ENCODE measurements at places on chromosomes 4 and X. TPM values are rescaled to one million over a fixed set of nuclear protein-coding genes. Genes with fewer than 3 reads are reported as not detected.

DNA sequence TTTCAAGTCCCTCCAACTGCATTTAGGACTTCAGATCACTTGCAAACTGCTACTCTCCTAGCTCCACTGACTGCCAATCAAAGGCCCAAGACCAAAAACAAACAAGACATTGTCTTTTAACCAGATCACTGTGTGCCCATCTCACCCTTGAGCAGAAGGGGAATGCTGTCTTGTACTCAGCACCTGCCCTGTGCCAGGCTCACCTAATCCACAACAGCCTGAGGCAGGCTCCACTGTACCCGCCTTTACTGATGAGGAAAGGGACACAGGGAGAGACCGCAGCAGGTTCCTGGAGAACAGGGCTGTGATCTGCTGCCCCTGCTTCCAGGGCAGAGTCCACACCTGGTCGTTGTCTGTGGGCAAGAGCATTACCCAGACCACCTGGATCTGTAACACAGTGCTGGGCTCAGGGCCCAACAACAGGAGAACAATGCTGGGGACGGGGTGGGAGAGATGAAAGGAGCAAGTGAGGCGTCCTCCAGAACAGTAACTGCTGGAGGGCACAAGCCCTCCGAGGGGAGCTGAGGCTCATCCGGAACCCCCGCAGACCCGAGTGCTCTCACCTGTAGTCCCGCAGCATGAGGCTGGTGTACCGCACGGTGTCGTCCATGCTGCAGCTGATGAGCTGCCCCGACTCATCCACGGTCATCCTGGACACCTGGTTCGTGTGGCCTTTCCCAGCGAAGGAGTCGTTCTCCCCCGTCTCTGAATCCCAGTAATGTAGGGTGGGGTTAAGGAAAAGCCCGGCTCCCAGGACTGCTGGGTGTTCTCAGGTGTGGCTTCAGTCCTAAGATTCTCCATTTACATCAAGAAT, 33.9 kb downstream of the WDR1 start:
- H3K27me3 ChIP-seq: no peaks in the 10 kb centered on the region
- H3K27ac ChIP-seq: no peak overlapping the region
- peaks cover 65% of the 10 kb centered on the region for H3K36me3 ChIP-seq
- no peaks in the 10 kb centered on the region for H3K4me1 ChIP-seq

- peak overlapping the region; percentile 93 for H3K27ac ChIP-seq
- H3K4me3 ChIP-seq: peak overlapping the region; percentile 73
- H3K4me1 ChIP-seq: peaks cover 18% of the 10 kb centered on the region
- no peaks in the 10 kb centered on the region for H3K36me3 ChIP-seq
Measured at GRCh38 chrX:39936886-39937770, 160.6 kb downstream of the BCOR start.

DNA sequence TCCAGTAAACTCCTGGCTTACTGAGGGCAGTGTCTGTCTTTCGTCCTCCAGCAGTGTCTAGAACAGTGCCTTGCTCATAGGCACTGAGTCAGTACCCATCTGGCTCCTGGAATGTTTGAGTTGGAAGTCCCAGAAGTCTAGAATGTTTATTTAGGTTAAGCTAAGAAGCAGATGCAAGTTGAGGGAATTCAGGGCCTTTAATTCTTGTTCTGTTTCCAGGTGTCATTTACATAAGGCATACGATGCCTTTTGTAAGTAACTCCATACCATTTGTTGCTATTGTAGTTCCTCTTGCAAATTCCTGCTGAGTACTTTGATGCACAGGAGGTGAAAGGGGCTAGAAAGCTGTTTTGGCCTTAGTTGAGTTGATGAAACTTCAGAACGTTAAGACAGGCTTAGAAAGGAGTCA, 22.2 kb downstream of the ARHGAP10 start:
- H3K36me3 ChIP-seq: peaks cover 5% of the 10 kb centered on the region
- DNase-seq: no peak
- H3K27me3 ChIP-seq: no peaks in the 10 kb centered on the region
- H3K4me1 ChIP-seq: peaks cover 22% of the 10 kb centered on the region
- no peak overlapping the region for H3K27ac ChIP-seq

- H3K27ac ChIP-seq: no peak overlapping the region
- no peak overlapping the region for H3K4me3 ChIP-seq
- no peak for DNase-seq
- H3K36me3 ChIP-seq: no peaks in the 10 kb centered on the region
- H3K27me3 ChIP-seq: peaks cover 21% of the 10 kb centered on the region
Measured at GRCh38 chr4:7507381-7507780, 72.7 kb upstream of the PSAPL1 start.

- H3K27me3 ChIP-seq: no peaks in the 10 kb centered on the region
- DNase-seq: no peak
- H3K4me1 ChIP-seq: no peaks in the 10 kb centered on the region
- H3K27ac ChIP-seq: no peak overlapping the region
- no peak overlapping the region for H3K4me3 ChIP-seq
- no peaks in the 10 kb centered on the region for H3K36me3 ChIP-seq
Measured at GRCh38 chr4:165922747-165923146, 49.7 kb downstream of the TLL1 start.

DNA sequence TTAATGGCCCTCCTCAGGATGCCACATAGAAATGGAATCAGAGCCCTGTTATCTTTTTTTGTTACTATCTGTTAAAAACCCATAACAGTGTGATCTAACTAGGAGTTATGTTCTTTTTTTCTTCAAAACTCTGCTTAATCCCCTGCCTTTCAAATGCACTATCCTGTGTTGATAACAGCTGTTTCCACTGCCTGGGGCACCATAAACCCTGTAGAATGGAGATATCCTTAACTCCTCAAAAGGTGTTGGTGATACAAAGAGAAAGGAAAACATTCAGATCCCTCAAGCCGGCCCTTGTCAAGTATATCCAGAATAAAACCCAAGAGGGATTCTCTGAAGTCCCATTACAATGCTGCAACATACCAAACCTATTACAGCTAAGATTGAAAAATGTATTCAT, 108.6 kb downstream of the ACTRT1 start:
- no peak overlapping the region for H3K4me3 ChIP-seq
- H3K4me1 ChIP-seq: no peaks in the 10 kb centered on the region
- DNase-seq: no peak
- H3K27me3 ChIP-seq: no peaks in the 10 kb centered on the region
- no peaks in the 10 kb centered on the region for H3K36me3 ChIP-seq

PNMA6F gene
- total RNA-seq: not detected

DNA sequence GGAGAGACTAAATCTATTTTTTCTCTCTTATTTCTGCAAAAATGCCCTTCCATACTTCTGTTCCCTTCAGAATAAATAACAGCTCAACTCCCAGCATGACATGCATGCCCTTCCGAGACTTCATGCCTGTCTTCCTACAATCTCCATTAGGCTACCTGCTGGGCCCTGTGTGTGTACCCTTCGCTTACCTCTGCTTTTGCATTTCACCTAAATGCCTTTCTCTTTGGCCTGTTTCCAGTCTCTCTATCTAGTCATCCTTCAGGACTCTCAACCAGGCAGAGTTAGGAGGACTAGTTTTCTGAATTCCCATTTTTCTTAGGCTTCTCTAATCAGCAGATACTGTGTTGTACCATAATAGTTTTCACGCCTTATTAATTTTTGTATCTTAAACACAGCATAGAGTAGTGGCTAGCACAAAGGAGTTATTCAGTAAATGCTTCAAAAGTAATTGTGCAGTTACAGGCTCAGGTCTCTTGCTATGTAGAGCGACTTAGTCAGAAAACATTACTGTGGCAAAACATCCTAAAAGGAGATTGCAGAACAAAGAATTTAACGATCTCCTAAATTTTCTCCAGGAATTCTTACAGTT, 20.5 kb downstream of the SEPTIN11 start:
- peaks cover 2% of the 10 kb centered on the region for H3K4me1 ChIP-seq
- DNase-seq: no peak
- H3K27ac ChIP-seq: no peak overlapping the region
- no peaks in the 10 kb centered on the region for H3K27me3 ChIP-seq

DNA sequence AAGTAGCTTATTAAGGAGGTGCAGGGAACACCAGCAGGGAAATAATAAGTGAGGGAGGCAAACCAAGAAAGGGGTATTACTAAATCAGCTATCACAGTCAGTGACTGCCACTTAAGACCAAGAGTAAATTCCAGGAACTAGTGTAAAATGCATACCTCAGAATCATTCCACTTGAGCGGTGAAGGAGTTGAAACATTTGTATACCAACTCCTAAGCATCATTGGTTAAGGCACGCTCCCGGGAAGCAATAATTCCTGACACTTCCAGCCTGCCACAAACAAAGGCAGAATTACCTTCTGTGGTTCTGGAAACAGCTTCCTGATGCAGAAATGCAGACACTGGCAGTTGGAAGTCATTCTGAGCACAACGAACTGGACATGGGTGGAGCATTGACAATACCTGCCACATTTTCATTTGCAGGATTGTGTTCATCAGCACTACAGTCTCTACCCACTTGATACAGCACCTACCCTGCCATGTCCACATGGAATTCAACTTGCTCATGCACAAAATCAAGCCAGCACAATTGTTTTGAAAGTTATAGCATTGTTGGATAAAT, 82.1 kb downstream of the PPP1R2C start:
- no peak overlapping the region for H3K4me3 ChIP-seq
- H3K4me1 ChIP-seq: no peaks in the 10 kb centered on the region
- no peak overlapping the region for H3K27ac ChIP-seq
- DNase-seq: no peak

DNA sequence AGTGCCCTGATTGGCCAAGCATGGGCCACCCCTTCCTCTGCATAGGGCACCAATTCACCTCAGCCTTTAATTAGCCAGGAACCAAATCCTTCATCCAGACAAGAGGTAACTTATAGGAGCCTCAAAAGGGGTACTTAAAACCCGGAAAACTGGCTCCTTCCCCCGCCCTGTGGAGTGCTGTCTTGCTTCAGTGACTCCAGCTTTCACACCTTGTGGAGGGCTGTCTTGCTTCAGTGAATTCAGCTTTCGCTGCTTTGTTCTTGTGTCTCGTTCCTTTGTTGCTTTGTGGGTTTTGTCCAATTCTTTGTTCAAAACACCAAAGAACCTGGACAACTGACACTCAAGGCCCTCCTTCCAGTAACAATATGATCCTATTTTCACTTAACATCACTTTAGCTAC, 82.2 kb upstream of the FRG1 start:
- H3K4me3 ChIP-seq: no peak overlapping the region
- no peak for DNase-seq
- no peaks in the 10 kb centered on the region for H3K36me3 ChIP-seq
- H3K27me3 ChIP-seq: no peaks in the 10 kb centered on the region

DNA sequence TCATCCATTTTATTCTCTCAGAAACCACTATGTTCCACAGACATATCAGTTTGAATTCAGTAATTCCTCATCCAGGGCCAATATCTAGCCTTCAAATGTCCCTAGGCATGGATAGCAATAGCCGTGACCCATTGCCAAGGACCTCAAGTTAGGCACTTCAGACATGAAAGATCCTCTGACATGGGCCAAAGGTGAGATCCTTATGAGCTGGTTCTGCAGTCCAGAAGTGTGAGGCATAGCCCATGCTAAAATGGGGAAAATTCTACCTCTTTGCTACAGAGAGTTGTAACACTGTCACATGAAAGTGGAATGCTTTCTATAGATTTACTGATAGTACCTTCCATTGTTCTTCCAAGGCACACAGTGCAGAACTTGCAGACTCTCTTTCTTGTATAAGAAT, 349.7 kb upstream of the GALNT7 start:
- H3K4me3 ChIP-seq: no peak overlapping the region
- no peaks in the 10 kb centered on the region for H3K36me3 ChIP-seq
- DNase-seq: no peak
- no peak overlapping the region for H3K27ac ChIP-seq
- no peaks in the 10 kb centered on the region for H3K27me3 ChIP-seq

CETN2 gene
- total RNA-seq: 5.9 TPM

DNA sequence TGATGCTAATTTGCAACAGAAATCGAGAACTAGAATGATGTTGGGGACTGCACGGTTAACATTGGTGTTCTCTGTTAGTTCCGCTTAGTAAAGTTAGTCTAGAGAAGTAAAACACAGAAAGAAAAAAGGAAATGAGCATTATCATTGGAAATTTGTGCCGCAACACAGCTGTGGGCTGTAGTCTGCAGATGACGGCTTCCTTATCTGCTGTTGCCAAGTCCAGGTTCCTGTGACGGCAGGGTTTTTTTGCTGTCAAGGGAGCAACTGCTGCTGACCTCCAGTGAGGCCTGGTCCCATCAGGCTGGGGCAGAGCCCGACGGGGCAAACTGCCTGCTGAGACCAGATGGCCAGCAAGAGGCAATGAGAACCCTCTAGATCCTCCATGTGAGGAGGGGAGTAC, 38.9 kb upstream of the PHEX start:
- peaks cover 38% of the 10 kb centered on the region for H3K36me3 ChIP-seq
- H3K4me1 ChIP-seq: peaks cover 26% of the 10 kb centered on the region
- H3K27ac ChIP-seq: no peak overlapping the region
- H3K4me3 ChIP-seq: no peak overlapping the region

CNGA1 gene
- not detected for total RNA-seq

ZNF711 gene
- 0.26 TPM for total RNA-seq

GRCh38 chr4:46977245-46977644, 16.1 kb downstream of the GABRA4 start:
- no peak for DNase-seq
- no peak overlapping the region for H3K27ac ChIP-seq
- no peaks in the 10 kb centered on the region for H3K4me1 ChIP-seq
- no peaks in the 10 kb centered on the region for H3K36me3 ChIP-seq
- H3K27me3 ChIP-seq: peaks cover 7% of the 10 kb centered on the region

DNA sequence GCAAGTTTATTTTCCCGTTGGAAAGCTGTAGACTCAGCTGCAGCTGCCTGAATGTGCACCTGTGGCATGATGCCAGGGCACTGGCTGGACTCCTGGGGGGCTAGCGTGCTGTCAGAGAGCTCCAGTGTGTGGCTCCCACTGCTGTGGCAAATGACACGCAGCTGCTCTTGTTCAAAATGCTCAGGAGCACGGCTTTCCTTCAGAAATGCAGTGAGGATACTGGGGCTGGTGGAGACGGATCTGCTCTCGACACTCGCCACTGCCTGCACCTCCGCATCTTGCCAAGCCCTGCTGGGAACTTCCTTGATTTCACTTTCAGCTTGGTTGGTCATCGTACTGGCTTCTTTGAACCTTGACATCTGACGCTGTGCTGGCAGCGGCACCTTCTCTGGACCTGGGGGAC, 58.7 kb downstream of the GPRIN3 start:
- H3K27ac ChIP-seq: no peak overlapping the region
- no peak for DNase-seq
- H3K4me1 ChIP-seq: peaks cover 46% of the 10 kb centered on the region
- no peaks in the 10 kb centered on the region for H3K27me3 ChIP-seq
- peaks cover 54% of the 10 kb centered on the region for H3K36me3 ChIP-seq

- no peaks in the 10 kb centered on the region for H3K36me3 ChIP-seq
- no peak overlapping the region for H3K27ac ChIP-seq
- no peaks in the 10 kb centered on the region for H3K4me1 ChIP-seq
- no peak for DNase-seq
- no peaks in the 10 kb centered on the region for H3K27me3 ChIP-seq
Measured at GRCh38 chr4:14193601-14194000, 566.1 kb upstream of the BOD1L1 start.

- peaks cover 59% of the 10 kb centered on the region for H3K27me3 ChIP-seq
- H3K4me1 ChIP-seq: peaks cover 14% of the 10 kb centered on the region
- no peak overlapping the region for H3K4me3 ChIP-seq
- peaks cover 9% of the 10 kb centered on the region for H3K36me3 ChIP-seq
- H3K27ac ChIP-seq: no peak overlapping the region
Measured at GRCh38 chr4:3875466-3875865, 109.3 kb downstream of the ADRA2C start.

GRCh38 chr4:24927049-24927448, 14.2 kb upstream of the CCDC149 start:
- no peaks in the 10 kb centered on the region for H3K27me3 ChIP-seq
- no peak overlapping the region for H3K4me3 ChIP-seq

TCEAL3 gene
- total RNA-seq: 1.3 TPM

All from activated CD8-positive, alpha-beta memory T cell treated with anti-CD3 and anti-CD28 coated beads, Interleukin-2, amount 10 ng/mL, durations not matched to agents 7 days and 5 days (primary cell).